Vagina (tissue), 2 donors: ENCODE measurements at places on chromosomes 7 and 10. TPM values are rescaled to one million over a fixed set of nuclear protein-coding genes. Genes with fewer than 3 reads are reported as not detected.
A peak's percentile ranks its signal among the peaks of the same experiment; 100 is the strongest.

DNA sequence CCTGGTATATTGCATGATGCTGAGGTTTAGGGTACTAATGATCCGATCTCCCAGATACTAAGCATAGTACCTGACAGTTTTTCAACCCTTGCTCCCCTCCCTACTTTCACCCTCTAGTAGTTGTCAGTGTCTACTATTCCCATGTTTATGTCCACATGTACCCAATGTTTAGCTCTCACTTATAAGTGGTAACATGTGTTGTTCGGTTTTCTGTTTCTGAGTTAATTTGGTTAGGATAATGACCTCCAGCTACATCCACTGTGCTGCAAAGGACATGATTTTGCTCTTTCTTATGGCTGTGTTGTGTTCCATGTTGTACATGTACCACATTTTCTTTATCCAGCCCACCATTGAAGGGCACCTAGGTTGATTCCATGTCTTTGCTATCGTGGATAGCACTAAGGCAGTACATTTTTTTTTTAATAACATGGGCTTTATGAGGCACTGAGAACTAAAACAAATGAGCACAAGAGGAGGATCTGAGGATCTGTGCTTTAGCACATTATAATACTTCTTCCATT, 28.1 kb downstream of the ITGB8 start:
- no peak overlapping the region for H3K27ac ChIP-seq
- H3K4me3 ChIP-seq: no peak overlapping the region
- no peaks in the 10 kb centered on the region for H3K27me3 ChIP-seq

DNA sequence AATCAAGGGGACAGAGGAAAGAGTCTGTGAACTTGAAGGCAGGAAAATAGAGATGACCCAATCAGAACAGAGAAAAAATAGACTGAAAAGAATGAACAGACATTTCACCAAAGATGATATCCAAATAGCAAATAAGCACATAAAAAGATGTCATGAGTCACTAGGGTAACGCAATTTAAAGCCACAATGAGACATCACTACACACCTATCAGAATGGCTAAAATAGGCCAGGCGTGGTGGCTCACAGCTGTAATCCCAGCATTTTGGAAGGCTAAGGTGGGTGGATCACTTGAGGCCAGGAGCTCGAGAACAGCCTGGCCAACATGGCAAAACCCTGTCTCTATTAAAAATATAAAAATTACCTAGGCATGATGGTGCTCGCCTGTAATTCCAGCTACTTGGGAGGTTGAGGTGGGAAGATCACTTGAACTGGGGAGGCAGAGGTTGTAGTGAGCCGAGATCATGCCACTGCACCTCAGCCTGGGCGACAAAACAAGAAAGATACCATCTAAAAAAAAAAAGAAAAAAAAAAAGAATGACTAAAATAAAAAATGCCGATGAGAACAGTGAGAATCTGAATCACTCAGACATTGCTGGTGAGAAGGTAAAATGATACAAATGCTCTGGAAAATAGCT, 100.9 kb downstream of the LHPP start:
- H3K27me3 ChIP-seq: no peaks in the 10 kb centered on the region
- no peak overlapping the region for H3K4me3 ChIP-seq
- peaks cover 53% of the 10 kb centered on the region for H3K4me1 ChIP-seq

- no peaks in the 10 kb centered on the region for H3K27me3 ChIP-seq
- no peaks in the 10 kb centered on the region for H3K4me1 ChIP-seq
- no peak overlapping the region for H3K4me3 ChIP-seq
- no peak for DNase-seq
- H3K36me3 ChIP-seq: no peaks in the 10 kb centered on the region
- no peak overlapping the region for H3K27ac ChIP-seq
These were observed 165.9 kb downstream of the DNAJB6 start for GRCh38 chr7:157502701-157503111.

- DNase-seq: no peak
- no peaks in the 10 kb centered on the region for H3K4me1 ChIP-seq
- H3K4me3 ChIP-seq: no peak overlapping the region
These were observed 80.3 kb downstream of the SKAP2 start for GRCh38 chr7:26784118-26784517.

DNA sequence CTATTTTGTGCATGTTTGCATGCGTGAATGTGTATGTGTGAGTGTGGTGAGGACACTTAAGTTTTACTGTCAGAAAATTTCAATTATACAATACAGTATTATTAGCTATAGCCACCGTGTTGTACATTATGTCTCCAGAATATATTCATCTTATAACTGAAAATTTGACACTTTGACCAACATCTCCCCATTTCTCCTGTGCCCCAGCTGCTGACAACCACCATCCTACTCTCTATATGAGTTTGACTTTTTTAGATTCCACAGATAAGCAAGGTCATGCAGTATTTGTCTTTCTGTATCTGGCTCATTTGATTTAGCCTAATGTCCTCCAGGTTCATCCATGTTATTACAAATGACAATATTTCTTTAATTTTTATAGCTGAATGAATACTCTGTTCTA, 195.0 kb downstream of the GPR37 start:
- H3K27me3 ChIP-seq: no peaks in the 10 kb centered on the region
- no peaks in the 10 kb centered on the region for H3K4me1 ChIP-seq
- DNase-seq: no peak

DNA sequence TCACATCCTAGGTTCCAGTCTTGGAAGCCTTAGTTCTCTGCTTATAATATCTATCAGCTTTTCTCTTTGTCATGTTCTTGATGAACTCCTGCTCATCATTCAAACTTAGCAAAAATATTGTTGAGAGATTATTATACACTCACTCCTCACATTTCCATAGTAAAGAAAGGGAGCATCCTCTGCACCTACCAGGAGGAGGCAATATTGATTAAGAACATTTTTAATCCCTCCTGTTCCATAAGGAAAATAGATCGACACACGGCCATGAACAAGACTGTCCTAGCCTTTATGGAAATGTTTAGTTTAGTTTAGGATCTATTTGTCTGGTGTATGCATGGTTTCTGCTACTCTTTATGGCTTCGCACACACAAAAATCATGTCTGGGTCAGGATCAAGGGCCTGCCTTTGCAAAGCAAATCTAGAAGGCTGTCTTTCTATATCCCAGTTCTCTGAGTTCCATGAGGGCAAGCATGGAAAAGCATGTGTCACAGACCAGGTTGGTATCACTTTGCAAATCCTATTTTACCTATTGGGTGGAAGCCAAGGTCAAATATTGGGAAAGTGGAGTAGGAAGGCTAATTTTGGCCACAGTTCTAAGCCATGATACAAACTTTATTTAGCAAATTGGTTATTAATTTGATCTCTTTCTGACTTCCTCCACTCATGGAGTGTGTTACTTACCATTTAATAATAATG, 164.4 kb downstream of the MDFIC start:
- no peak overlapping the region for H3K27ac ChIP-seq
- H3K27me3 ChIP-seq: no peaks in the 10 kb centered on the region
- no peak for DNase-seq
- no peaks in the 10 kb centered on the region for H3K36me3 ChIP-seq
- H3K4me3 ChIP-seq: no peak overlapping the region
- no peaks in the 10 kb centered on the region for H3K4me1 ChIP-seq

- no peak for DNase-seq
- no peaks in the 10 kb centered on the region for H3K36me3 ChIP-seq
- H3K27ac ChIP-seq: no peak overlapping the region
- no peak overlapping the region for H3K4me3 ChIP-seq
These were observed 6.5 kb downstream of the SGCE start for GRCh38 chr7:94649450-94649849.

GRCh38 chr10:45473126-45473525, 99.1 kb downstream of the ALOX5 start:
- H3K36me3 ChIP-seq: no peaks in the 10 kb centered on the region
- no peak for DNase-seq
- H3K27me3 ChIP-seq: no peaks in the 10 kb centered on the region
- H3K4me1 ChIP-seq: peaks cover 27% of the 10 kb centered on the region
- no peak overlapping the region for H3K27ac ChIP-seq

GRCh38 chr10:119454990-119455389, 87.5 kb downstream of the RGS10 start:
- no peaks in the 10 kb centered on the region for H3K27me3 ChIP-seq
- H3K27ac ChIP-seq: no peak overlapping the region
- no peaks in the 10 kb centered on the region for H3K36me3 ChIP-seq

DNA sequence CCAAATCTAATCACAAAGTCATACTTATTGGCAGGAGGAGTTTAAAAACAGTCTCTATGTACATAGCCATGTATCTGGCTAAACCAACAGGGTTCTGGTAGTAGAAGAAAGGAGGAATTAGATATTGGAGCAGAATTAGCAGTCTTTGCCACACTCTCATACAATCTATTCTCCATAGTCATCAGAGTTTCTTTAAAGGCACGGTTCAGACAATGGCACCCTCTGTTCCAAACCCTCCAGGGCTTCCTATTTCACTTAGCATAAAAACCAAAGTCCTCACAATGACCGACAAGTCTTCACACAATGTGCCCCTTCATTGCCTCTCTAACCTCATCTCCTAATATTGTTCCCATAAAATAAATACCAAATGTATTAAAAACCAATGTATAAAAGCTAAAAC, 12.7 kb downstream of the ZNF438 start:
- no peak overlapping the region for H3K4me3 ChIP-seq
- no peaks in the 10 kb centered on the region for H3K27me3 ChIP-seq
- H3K36me3 ChIP-seq: no peaks in the 10 kb centered on the region

GRCh38 chr10:77959384-77959783, 32.8 kb upstream of the DLG5 start:
- H3K27me3 ChIP-seq: no peaks in the 10 kb centered on the region
- H3K4me1 ChIP-seq: no peaks in the 10 kb centered on the region
- no peak for DNase-seq
- H3K4me3 ChIP-seq: no peak overlapping the region
- H3K36me3 ChIP-seq: no peaks in the 10 kb centered on the region

- DNase-seq: no peak
- no peaks in the 10 kb centered on the region for H3K36me3 ChIP-seq
- H3K27ac ChIP-seq: no peak overlapping the region
- H3K4me1 ChIP-seq: no peaks in the 10 kb centered on the region
- no peak overlapping the region for H3K4me3 ChIP-seq
These were observed 44.5 kb upstream of the ACBD5 start for GRCh38 chr10:27285093-27285492.

GRCh38 chr10:52814506-52814905, 41.9 kb upstream of the MBL2 start:
- no peaks in the 10 kb centered on the region for H3K4me1 ChIP-seq
- DNase-seq: no peak
- H3K4me3 ChIP-seq: no peak overlapping the region
- H3K36me3 ChIP-seq: no peaks in the 10 kb centered on the region

- no peaks in the 10 kb centered on the region for H3K27me3 ChIP-seq
- H3K4me1 ChIP-seq: peaks cover 24% of the 10 kb centered on the region
- H3K27ac ChIP-seq: peak overlapping the region; percentile 73
- no peak for DNase-seq
- H3K36me3 ChIP-seq: no peaks in the 10 kb centered on the region
- no peak overlapping the region for H3K4me3 ChIP-seq
These were observed 168.0 kb upstream of the RHEB start for GRCh38 chr7:151687523-151688235.

GRCh38 chr10:62011558-62011957, 110.1 kb downstream of the ARID5B start:
- H3K27ac ChIP-seq: no peak overlapping the region
- H3K4me1 ChIP-seq: peaks cover 27% of the 10 kb centered on the region
- H3K36me3 ChIP-seq: no peaks in the 10 kb centered on the region
- no peak for DNase-seq

DNA sequence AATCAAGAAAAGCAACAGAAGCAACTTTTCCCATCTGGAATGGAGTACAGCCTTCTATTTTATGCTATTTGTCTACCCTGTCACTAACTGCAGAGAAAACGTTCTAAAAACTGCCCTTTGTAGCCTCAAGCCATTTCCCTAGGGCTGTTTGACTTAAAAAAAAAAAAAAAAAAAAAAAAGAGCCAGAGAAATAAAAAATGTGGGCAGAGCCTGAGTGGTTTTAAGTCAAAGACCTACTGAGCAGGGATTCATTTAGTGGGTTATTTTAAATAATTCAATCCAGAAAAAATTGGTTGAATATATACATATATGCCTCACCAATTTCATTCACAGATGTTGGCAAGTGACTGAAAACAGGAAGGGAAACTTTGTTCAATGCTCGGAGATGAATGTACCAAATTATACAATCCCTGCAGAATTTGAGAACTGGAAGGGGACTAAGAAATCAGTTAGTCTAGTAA, 75.2 kb downstream of the PPP1R3C start:
- H3K4me1 ChIP-seq: peaks cover 12% of the 10 kb centered on the region
- H3K27ac ChIP-seq: no peak overlapping the region
- H3K27me3 ChIP-seq: no peaks in the 10 kb centered on the region
- no peak for DNase-seq
- H3K36me3 ChIP-seq: no peaks in the 10 kb centered on the region

DNA sequence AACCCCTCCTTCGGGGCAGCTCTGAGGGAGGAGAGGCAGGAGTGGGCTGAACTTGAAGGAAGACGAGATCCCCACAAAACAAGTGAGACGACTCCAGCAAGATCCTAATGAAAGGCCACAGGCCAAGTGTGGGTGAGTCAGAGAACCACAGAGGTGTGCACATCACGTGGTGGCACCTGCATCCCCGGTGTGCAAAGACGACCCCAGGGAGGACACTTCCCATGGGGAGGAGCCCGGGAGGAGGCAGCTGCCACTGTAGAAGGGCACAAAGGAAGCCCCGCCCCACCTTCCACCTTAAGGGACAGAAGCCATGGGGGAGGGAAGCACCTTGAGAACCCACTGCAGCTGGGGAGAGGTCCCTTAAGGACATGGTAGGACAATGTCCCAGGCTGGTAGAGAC, 45.7 kb downstream of the ESYT2 start:
- H3K36me3 ChIP-seq: peaks cover 42% of the 10 kb centered on the region
- H3K27ac ChIP-seq: peak overlapping the region; percentile 65
- DNase-seq: no peak
- H3K4me3 ChIP-seq: no peak overlapping the region
- H3K4me1 ChIP-seq: peaks cover 18% of the 10 kb centered on the region

- DNase-seq: no peak
- peak overlapping the region; percentile 49 for H3K4me3 ChIP-seq
- no peaks in the 10 kb centered on the region for H3K36me3 ChIP-seq
These were observed 11.9 kb upstream of the HUS1 start for GRCh38 chr7:47991270-47991669.

- H3K36me3 ChIP-seq: no peaks in the 10 kb centered on the region
- H3K27me3 ChIP-seq: no peaks in the 10 kb centered on the region
- no peak for DNase-seq
These were observed 141.2 kb downstream of the ADAM22 start for GRCh38 chr7:88075216-88075615.

Gene MBL2
- total RNA-seq: not detected

Gene CALML5
- total RNA-seq: 102 TPM

Gene ADAM8
- 11.0 TPM for total RNA-seq

Gene NKX1-2
- 0.98 TPM for total RNA-seq

Gene TSPAN33
- total RNA-seq: 2.7 TPM

Gene SPDYE9
- not detected for total RNA-seq

Gene CFAP43
- 0.25 TPM for total RNA-seq

Gene GRK5
- 16.5 TPM for total RNA-seq
